ENCODE measurements at places on chromosomes 4 and X.

- peak; percentile 3 for DNase-seq
These were observed 745.9 kb downstream of the RPA4 start for GRCh38 chrX:97629597-97629985.

DNA sequence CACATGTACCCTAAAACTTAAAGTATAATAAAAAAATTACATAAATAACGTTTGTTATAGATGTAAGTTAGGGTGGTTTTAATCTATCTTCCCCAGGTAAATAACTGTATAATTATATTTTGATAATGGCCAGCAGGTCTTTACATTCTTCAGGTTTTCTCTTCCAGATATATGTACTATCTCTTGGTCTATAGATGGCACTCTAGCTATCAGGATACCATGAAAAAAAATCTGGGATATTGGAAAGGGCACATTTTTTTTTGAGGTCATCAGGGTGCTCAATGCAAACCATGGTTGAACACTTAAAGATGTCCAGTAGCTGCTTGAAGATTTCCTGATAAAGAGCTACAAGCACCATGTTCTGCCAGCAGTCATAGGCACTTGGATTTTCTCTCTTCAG lies 15.6 kb upstream of the ADH4 start:
- no peak for DNase-seq

GRCh38 chr4:3257103-3257555 lies 8.2 kb downstream of the MSANTD1 start:
- DNase-seq = no peak

- DNase-seq = no peak
These were observed 28.6 kb downstream of the FAM241A start for GRCh38 chr4:112173593-112174558.

GRCh38 chrX:119466970-119467369 lies 1.3 kb upstream of the SLC25A5 start:
- no peak for DNase-seq

GRCh38 chr4:90904021-90904420 lies 776.8 kb downstream of the CCSER1 start:
- DNase-seq = no peak

Measured in adipocyte (in vitro differentiated cells).